ENCODE measurements at places on chromosomes 4 and X.

- no peak for DNase-seq
Observed at GRCh38 chr4:41360214-41360920, 103.6 kb downstream of the UCHL1 start.

DNA sequence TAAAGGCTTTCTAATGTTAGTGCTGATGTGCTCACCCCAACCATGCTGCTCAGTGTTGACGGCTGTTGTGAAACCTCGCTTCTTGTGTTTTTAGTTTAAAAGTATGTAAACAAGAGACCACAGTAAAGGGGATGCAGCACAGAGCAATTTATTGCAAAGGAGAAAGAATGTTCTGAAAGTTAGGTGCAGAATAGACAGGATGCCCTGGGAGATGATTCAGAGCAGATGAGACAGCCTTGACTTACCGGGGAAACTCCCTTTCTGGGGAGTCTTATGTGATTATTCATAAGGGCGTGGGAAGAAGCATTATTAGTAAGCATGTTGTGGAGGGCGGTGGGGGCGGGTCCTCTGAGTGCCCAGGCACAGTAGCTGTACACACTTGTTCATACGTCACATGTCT is 47.7 kb downstream of the EVC start:
- no peak for DNase-seq

GRCh38 chrX:11591723-11592346 is 73.9 kb downstream of the ARHGAP6 start:
- no peak for DNase-seq

GRCh38 chr4:2368746-2369437 is 49.6 kb downstream of the ZFYVE28 start:
- DNase-seq: no peak

DNA sequence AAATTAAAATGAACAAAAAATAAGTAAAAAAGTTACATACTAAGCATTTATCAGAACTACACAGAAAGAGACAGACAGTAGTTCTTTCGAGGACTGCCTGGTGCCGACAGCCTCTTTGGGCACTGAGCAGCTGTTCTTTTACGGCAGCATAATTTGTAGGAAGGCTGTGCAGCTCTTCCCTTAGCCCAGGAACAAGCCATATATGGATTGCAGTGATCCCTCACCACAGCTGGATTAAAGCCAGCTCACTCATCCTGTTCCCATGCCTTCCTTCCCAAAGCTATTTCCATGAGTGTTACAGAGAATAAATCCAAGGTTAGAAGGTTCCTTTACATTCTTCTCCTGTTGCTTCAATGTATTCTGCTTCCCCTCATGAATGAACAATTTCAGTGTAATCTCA is 71.7 kb downstream of the DDX60L start:
- DNase-seq: no peak

- no peak for DNase-seq
Observed at GRCh38 chrX:68098431-68098830, 334.9 kb downstream of the OPHN1 start.

- DNase-seq: no peak
Observed at GRCh38 chr4:77804471-77804870, 14.7 kb downstream of the CNOT6L start.

- DNase-seq: no peak
Observed at GRCh38 chr4:12211636-12212035, 782.9 kb upstream of the HS3ST1 start.

DNA sequence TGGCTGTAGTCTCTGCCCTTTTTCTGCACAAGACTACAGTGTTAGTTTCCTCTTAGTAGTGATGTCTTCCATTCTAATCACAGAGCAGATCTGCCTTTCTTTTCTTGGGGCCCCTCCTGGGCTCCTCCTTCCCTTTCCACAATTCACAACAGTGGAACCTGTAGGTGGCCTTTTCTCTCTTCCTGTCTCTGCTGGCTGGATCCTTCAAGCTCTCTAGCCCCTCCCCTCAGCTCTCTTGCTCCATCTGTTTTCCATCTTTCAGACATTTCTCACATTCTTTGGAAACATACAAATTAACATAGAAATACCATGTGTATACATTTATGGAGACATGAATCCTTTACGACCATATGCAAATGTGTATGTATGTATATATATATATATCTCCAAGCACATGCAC is 304 bp upstream of the SPIN2A start:
- DNase-seq: no peak

- no peak for DNase-seq
Observed at GRCh38 chrX:40809210-40809609, 73.9 kb upstream of the MED14 start.

DNA sequence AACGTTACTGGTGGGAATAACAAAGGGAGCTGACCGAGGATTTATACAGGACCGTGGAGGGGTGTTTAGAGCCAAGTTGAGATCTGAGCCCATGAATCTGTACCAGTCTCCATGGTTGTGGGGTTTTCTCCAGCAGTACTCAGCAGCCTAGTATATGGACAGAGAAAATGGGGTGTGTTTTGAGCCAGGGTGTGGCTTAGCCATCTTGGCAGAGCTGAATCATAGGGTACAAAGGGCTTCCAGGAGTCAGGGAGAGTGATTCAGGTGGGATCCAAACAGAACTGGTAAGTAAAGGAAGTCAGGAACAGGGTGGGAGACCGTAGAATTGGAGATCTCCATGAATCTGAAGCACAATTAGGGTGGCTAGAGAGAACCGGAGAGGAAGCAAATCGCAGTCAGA is 7.4 kb upstream of the HPRT1 start:
- no peak for DNase-seq

DNA sequence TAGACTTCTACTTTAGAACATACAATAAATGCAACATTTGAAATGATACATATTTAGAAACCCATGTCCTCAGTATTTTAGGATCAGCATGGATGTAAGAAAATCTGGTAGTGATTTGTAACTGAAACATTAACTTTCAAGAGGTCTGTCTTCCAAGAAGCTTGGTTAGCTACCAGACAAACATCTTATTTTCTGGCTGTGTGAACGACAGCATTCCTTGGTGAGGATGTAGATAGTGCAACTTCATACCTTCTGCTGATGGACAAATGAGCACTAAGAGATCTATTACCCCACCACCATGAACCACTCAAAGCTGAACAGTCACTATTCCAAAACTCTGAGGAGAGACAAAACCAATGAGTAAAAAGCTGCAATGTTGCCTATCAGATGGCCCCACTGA is 212.7 kb downstream of the FBXW7 start:
- no peak for DNase-seq

- DNase-seq: no peak
Observed at GRCh38 chr4:182560358-182560757, 317.2 kb downstream of the TENM3 start.

GRCh38 chr4:7324651-7325121 is 110.0 kb downstream of the PSAPL1 start:
- peak; percentile 20 for DNase-seq

DNA sequence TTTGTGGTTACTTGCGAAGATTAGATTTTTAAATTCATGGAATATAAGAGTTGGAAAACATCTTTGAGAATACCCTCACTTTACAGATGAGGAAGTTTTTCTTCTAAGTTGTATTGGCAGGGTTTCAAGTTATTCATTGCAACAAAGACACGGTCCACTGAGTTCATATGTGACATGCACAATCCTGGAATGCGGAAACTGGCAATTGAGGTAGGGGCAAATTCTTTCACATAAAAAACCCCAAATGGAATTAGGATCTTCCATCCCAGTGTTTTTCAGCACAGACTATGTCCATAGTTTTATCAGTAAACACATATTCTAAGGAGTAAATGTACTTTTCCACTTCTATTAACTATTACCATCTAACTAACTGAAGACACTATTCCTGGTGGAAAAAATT is 81.8 kb upstream of the NAP1L5 start:
- DNase-seq: no peak

DNA sequence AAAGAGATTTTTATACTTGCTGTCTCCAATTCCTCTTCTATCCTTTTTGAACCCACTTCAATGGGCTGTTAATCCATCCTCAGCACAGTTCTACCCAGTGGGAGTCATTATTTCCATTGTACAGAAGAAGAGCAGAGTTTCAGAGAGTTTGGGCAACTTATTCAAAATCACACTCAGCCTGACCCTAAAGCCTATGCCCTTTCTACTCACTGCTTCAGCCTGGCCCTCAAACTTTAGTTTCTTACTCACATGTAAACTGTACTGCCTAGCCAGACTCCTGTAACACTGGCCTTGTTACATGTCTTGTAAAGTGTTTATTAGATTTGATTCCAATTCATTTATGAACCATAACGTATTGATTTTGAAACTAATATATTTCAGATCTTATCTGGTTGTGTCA is 25.1 kb upstream of the USO1 start:
- no peak for DNase-seq

- DNase-seq: no peak
Observed at GRCh38 chr4:112075906-112076305, 69.3 kb upstream of the FAM241A start.

GRCh38 chrX:121921258-121921657 is 873.8 kb downstream of the GLUD2 start:
- DNase-seq: no peak

- no peak for DNase-seq
Observed at GRCh38 chrX:56782791-56783449, 53.9 kb downstream of the NBDY start.

DNA sequence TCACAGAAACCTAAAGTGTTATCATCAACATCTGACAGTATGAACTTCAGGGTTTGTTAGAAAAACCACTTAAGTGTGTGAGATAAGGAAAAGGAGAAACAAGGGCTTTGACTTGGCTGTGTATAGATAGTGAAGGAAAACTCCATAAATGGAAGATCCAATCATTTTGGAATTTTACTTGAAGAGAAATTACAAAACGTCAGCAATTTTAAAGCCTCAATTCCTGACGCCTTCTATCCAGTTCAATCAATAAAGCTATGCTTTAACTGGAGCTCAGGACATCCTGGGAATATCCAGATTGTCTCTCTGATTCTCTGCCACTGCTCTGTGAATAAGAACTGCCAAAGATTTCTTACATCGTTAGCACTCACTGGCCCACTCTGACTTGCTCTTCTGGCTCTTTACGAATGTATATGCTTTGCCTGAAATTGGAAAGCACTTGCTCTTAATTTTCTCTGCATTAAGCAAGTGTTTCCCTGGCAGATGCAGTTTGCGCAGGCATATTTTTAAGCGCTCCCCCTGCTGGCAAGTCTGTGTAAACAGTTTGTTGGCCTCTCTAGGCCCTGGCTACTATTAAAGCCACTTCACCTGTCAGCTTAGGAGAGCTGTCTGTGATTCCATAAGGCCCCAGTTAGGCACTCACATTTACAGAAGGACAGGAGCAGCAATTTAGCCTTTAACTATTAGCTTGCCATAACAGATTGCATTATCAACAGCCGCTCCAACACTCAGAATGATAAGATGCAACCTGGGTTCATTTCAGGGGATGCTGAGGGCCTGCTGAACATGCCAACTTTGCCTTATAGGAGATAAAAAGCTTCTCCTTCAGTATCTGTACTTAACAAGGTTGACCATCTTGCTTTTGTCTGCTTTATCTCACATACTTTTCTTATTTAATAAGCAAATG is 251.4 kb upstream of the DDX53 start:
- DNase-seq: peak; percentile 31

DNA sequence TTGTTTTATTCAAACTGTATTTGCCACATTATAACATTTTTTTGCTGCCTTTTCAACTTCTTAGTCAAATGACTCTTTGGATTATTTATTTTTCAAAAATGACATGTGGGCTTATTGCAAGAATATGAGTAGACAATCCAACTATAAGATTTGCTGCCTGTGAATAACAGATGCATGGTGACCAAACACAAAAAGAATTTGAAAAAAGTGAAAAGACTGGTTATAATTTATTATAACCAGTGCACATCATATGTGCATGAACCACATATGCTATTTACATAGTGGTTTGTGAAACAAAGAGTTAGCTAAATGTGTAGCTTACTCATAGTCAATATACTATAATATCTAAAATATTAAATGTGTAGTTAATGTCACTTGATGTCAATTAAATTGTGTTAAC is 2086.8 kb downstream of the ARAP2 start:
- DNase-seq: no peak

- no peak for DNase-seq
Observed at GRCh38 chrX:46447384-46447783, 97.8 kb downstream of the ZNF674 start.

GRCh38 chr4:9867751-9868425 is 86.5 kb downstream of the DRD5 start:
- no peak for DNase-seq

- no peak for DNase-seq
Observed at GRCh38 chrX:16796298-16796697, 10.0 kb downstream of the TXLNG start.

DNA sequence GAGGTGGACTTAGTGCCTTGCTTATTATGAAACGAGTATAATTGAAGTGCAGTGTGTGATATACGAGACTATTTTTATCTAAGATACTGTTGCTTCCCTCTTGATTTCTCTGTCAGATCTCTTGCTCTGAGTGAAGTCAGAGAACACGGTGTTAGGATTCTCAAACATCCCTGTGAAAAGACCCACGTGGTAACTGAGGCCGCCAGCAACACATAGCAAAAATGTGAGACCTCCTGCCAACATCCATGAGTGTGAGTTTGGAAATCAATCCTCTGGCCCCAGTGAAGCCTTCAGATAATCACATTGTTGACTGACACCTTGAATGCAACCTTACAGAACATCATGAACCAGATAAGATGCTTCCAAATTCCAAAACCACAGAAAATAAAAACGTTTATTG is 954.4 kb downstream of the FAT4 start:
- DNase-seq: no peak

DNA sequence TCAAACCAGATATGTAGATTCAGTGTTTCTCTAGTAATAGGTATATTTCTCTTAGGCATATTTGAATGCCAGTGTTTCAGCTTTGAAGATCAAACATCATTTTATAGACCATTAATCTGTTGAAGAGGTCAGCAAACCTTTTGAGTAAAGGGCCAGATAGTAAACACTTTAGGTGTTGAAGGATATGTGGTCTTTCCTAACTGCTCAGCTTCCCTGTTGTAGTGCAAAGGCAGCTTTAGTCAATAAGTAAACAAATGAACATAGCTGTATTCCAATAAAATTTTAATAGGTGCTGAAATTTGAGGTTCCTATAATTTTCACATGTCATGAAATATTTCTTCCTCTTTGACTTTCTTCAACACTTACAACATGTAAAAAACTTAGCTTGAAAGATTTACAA is 201.6 kb downstream of the ADGRL3 start:
- no peak for DNase-seq

DNA sequence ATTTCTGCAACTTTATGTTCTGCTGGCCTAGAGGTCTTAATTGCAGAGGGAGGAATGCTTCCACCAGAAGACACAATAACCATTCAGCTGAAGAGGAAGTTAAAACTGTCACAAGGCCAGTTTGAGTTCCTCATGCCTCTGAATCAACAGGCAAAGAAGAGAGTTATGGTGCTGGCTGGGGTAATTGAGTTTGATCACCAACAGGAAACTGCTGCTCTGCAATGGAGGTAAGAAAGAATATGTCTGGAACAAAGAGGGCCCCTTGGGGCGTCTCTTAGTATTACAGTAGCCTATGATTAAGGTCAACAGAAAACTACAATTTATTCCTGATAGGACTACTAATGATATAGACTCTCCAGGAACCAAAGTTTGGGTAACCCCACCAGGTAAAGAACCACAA is 744.0 kb downstream of the FSTL5 start:
- DNase-seq: no peak
